Left lobe of liver (tissue), 2 donors: ENCODE measurements at places on chromosomes 7 and 10.

- DNase-seq: no peak
Measured at GRCh38 chr10:105770524-105771212, 1129.6 kb downstream of the SORCS3 start.

DNA sequence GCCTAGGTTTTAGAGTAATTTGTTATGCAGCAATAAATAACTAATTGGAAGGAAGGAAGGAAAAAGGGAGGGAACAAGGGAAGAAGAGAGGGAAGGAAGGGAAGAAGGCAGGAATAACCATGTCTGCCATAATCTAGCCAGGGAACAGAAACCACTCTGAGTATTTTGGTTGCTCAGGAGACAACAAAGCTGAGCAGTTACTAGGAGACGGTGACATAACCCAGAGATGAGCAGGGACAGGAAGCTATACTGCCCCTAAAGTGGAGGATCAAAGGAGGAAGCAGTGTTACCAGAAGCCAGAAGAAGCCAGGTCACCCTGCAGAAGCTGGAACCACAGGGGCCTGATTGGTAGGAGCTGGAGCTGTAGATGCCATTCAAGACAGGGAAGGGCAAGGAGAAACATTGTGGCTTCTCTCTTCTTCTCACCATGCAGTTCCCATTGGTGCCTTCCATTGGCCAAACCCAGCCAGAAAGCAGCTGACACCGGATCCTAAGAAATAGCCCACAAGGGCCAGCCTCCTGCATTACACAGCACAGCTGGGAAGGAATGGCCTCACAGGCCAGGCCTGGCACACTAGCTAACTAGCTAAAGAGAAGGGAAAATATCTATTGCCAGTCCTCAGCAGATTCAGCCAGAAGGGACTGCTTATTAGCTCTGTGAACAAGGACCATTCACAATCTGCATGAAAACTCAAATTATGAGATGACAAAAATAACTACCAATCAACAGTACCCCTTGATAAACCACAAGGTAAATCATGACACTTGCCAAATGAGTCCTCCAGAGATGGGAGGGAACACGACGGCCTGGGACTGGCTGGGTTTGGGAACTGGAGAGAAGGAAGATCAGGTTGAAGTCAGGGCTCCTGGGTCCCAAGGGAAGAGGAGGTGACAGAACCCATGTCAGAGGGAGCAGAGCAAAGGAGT is 184.5 kb upstream of the NFE2L3 start:
- no peak for DNase-seq

- DNase-seq: no peak
Measured at GRCh38 chr7:21579341-21580072, 36.7 kb downstream of the DNAH11 start.

DNA sequence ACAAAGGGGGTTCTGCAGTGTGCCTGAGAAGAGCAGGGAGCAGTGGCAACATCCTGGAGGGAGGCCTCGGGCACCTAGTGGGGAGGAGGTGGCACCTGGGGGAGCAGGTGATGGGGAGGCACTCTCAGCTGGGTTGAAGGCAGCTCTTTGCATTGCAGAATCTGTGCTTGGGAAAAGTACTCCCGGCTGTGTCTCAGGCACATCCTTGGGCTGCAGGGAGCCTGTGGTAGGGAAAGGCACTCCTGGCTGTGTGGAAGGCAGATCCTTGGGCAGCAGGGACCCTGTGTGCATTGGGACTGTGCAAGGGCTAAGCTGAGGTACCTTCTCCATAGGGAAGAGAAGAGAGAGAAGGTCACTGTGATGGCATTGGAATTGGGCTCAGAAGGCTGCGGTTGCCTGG is 52.8 kb upstream of the ANTXRL start:
- DNase-seq: no peak

DNA sequence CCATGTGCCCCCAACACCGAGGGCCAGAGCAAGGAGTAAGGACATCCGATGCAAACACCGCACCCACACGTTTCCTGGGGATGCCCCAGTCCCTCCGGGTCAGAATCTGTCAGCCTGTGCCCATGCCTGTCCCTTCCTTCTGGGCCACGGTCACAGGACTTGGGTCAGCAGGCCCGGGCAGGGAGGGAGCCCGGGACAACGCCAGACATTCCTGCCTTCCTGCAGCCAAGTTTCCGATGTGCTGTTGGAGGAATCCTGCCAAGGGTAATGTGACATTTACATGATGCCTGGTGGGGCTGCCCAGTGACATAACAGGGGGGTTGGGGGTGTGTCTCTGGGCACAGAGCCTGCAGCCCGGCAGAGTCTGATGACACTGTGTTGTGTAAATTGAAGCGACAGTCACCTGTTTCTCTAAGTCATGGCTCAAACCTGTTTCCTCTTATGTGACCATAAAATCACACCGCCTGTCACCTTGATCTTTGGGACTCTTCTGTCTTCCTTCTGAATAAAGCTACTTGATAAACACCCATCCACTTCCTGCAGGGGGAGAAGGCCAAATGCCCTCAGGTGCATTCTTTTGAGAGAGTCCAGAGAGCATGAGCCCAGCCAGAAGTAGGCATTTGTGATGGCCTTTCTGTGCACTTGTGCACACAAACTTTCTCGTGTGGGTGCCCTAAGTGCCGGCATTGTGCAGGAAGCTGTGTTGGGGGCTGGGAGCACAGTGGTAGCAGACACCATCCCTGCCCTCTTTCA is 175.3 kb upstream of the RHEB start:
- DNase-seq: peak; percentile 88

GRCh38 chr10:70832852-70833528 is 17.2 kb downstream of the SGPL1 start:
- DNase-seq: no peak

GRCh38 chr7:51226916-51227535 is 89.6 kb downstream of the COBL start:
- DNase-seq: no peak

DNA sequence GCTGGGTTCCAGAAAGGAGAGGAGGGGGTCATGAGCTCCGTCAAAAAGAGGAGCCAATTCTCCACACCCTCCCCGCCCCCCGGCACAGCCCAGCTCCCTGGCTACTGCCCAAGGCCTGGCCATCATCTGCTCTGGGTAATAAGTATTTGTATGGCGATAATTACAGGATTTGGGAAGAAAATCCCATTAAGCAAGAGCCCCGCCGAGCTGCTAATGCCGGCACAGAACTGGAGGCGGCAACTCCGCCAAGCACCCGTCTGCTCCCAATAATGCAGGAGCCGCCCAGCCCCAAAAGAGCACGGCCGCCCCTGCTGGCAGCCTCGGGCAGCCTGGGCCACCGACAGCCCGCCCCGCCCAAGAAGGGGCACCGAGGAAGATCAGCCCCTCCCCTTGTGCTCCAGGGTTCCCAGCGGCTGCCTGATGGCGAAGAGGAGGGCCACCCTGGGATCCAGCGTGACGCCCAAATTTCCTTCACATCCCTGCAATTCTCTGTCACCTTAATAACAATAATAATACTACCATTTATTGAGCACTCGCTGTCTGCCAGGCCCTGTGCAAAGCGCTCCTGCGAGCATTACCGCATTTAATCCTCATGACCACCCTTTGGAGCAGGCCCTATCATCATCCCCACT is 5.9 kb downstream of the SLIT1 start:
- no peak for DNase-seq

- DNase-seq: no peak
Measured at GRCh38 chr10:10976652-10977051, 41.0 kb upstream of the CELF2 start.

DNA sequence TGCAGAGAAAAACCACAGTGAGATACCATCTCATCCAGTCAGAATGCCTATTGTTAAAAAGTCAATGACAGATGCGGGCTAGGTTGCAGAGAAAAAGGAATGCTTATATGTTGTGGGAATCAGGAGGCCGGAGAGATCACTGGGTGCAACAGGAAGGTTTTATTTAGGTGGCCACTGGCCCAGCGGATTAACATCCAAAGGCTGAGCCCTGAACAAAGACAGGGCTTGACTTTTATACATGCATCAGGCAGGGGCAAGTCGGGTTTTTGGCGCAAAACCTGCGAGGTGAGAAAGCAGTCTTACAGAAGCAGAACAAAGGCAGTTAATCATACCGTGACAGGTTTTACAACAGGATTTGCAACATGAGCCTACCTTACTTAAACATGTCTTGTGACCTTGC is 620 bp downstream of the ZNF117 start:
- DNase-seq: no peak

- no peak for DNase-seq
Measured at GRCh38 chr7:102449136-102449535, 15.5 kb downstream of the ALKBH4 start.

DNA sequence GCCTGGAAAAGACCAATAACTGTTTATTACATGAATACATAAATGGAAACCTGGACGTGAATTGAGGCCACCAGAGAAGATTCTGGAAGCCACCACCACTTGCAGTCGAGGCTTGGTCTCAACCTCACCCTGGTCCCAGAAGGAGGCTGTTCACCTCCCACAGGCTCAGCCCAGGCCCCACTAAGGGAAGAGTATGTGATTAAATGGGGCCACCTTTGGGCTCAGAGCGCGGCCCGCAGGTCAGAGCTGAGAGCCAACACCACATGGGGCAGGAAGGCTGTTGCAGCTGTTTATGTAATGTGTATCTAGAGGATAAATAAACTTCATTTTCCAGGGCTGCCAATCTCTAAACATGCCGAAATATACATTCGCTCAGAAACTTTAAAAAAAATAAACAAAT is 17.6 kb upstream of the FGFR2 start:
- no peak for DNase-seq
